HFFc6 (cell line): ENCODE measurements at places on chromosomes 12 and 14. TPM values are rescaled to one million over a fixed set of nuclear protein-coding genes. Genes with fewer than 3 reads are reported as not detected.

GRCh38 chr12:82857911-82858533 is 171.3 kb downstream of the TMTC2 start:
- no peak overlapping the region for H3K4me3 ChIP-seq
- no peak overlapping the region for H3K27ac ChIP-seq
- H3K27me3 ChIP-seq, result no peaks in the 10 kb centered on the region

GRCh38 chr12:44819884-44820283 is 56.2 kb downstream of the NELL2 start:
- H3K4me3 ChIP-seq, result no peak overlapping the region
- H3K27ac ChIP-seq, result no peak overlapping the region
- DNase-seq, result no peak
- H3K4me1 ChIP-seq, result no peaks in the 10 kb centered on the region
- H3K27me3 ChIP-seq, result peaks cover 3% of the 10 kb centered on the region; the same call in 1 of the 2 replicates

GRCh38 chr14:103135333-103136260 is 12.3 kb downstream of the TNFAIP2 start:
- H3K27ac ChIP-seq, result peak overlapping the region; percentile 96
- peaks cover 19% of the 10 kb centered on the region for H3K4me1 ChIP-seq
- H3K36me3 ChIP-seq, result peaks cover 20% of the 10 kb centered on the region
- no peaks in the 10 kb centered on the region; the same call in 1 of the 2 replicates for H3K27me3 ChIP-seq
- H3K4me3 ChIP-seq, result no peak overlapping the region

GRCh38 chr14:53501361-53502211 is 348.5 kb upstream of the DDHD1 start:
- H3K36me3 ChIP-seq, result peaks cover 12% of the 10 kb centered on the region; the same call in 1 of the 2 replicates
- DNase-seq, result peak; percentile 48
- peak overlapping the region; percentile 8 for H3K4me3 ChIP-seq
- H3K4me1 ChIP-seq, result peaks cover 26% of the 10 kb centered on the region
- peaks cover 1% of the 10 kb centered on the region; the same call in 1 of the 2 replicates for H3K27me3 ChIP-seq
- peak overlapping the region; percentile 34; the same call in 1 of the 2 replicates for H3K27ac ChIP-seq

DNA sequence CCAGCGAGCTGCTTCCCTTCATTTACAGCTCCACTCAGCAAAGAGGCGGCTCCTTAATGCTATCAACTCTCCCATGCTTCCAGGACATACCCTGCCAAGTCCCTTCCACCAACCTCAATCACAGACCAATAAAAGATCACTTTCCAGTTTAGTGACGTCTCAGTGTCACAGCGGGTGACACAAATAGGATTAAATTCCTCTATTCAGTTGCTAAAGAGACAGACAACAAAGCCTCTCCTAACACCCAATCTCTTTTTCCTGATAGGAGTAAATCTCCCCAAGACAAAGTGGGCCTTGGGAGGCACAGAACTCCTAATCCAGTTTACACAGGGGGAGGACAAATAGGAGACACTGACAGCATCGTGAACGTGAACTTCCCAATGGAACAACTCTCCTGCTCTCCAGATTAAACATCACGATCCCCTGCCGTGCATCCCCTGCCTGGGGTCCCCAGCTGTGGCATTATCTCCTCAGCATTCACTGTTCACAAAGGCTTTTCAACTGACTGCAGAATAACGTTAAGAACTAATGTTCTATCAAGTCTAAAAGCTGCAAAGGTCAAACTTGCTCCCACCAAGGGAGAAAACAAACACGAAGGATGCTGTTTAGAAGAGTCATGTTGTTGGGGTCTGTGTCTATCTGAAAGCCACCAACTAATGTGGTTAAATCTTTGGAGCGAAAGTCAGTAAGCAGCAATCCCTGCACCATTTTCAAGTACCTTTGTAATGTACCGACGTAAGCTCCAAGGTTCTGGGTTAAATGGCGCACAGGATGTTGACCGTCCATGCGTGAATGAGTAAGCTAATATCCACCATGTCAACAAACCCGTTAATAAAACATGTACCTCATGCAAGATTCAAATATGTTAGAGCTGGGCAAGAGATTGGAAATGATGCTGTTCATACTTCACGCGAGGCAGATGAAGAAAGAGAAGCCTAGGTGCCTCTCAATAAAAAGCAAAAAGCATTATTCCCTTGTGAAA is 31.5 kb downstream of the TMEM132D start:
- no peaks in the 10 kb centered on the region for H3K36me3 ChIP-seq
- H3K27ac ChIP-seq, result no peak overlapping the region
- H3K4me1 ChIP-seq, result no peaks in the 10 kb centered on the region
- H3K4me3 ChIP-seq, result no peak overlapping the region

GRCh38 chr12:4910502-4911315 is 1.0 kb downstream of the KCNA1 start:
- peaks cover 4% of the 10 kb centered on the region; the same call in 1 of the 2 replicates for H3K36me3 ChIP-seq
- no peak for DNase-seq
- peaks cover 43% of the 10 kb centered on the region for H3K27me3 ChIP-seq

- H3K4me1 ChIP-seq, result peaks cover 17% of the 10 kb centered on the region
- peaks cover 9% of the 10 kb centered on the region for H3K27me3 ChIP-seq
These were observed 45.0 kb downstream of the ARMH4 start for GRCh38 chr14:58107041-58107440.

DNA sequence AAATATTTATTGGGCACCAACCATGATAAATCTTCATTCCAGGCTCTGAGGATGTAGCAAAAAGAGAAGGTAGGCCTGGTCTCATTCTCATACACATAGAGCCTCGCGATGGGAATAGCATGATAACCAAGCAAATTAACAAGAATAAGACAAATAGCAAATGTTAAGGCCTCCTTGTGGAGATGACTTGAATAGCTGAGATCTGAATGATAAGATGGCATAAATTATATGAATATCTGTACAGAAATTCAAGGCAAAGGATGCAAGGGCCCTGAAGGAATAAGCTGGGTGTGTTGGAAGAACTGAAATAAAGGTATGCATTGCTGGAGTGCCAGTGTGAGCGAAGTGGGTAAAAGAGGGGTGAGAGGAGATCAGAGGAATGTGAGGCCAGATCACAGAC is 114.8 kb downstream of the ALX1 start:
- H3K27me3 ChIP-seq, result no peaks in the 10 kb centered on the region
- H3K4me1 ChIP-seq, result no peaks in the 10 kb centered on the region
- H3K27ac ChIP-seq, result no peak overlapping the region
- no peak overlapping the region for H3K4me3 ChIP-seq

- no peak for DNase-seq
- H3K4me3 ChIP-seq, result no peak overlapping the region
- no peaks in the 10 kb centered on the region for H3K36me3 ChIP-seq
- no peaks in the 10 kb centered on the region for H3K4me1 ChIP-seq
These were observed 939.5 kb downstream of the SLC16A7 start for GRCh38 chr12:60535363-60535762.

DNA sequence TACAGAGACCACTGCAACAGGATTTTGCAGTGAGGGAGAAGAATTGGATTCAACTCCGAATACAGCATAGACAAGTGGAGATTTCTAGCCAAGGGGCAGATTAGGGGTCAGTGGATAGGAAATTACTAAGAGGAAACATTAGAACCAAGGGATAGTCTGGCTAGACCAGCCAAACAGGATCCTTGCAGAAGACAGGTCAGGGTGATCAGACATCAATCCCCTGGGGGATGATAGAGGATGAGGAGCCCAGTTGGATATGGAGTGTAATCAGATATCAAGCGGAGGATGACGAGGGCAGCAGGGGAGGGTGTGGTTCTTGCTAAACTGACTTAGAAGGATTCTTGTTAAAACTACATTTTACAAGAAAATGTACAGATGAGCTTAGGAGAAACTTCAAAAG is 424.4 kb downstream of the DAD1 start:
- H3K36me3 ChIP-seq, result no peaks in the 10 kb centered on the region
- DNase-seq, result no peak
- peaks cover 3% of the 10 kb centered on the region; the same call in 1 of the 2 replicates for H3K27me3 ChIP-seq
- H3K4me1 ChIP-seq, result no peaks in the 10 kb centered on the region

CIDEB gene
- total RNA-seq, result 0.22 to 0.45 TPM in 2 of 3 replicates, not detected in the other

SLC6A15 gene
- not detected in 3 replicates for total RNA-seq

KCNH3 gene
- total RNA-seq, result 0.05 TPM in 1 of 3 replicates, not detected in the others

SLC8A3 gene
- total RNA-seq, result not detected in 3 replicates

OTOGL gene
- 0.11 to 0.32 TPM (median 0.27 TPM) in 3 replicates for total RNA-seq

RILPL2 gene
- 4.6 to 5.6 TPM (median 5.5 TPM) in 3 replicates for total RNA-seq

GNG2 gene
- total RNA-seq, result 2.4 and 3.2 TPM in 2 replicates

TEX22 gene
- total RNA-seq, result 0.34 to 0.57 TPM (median 0.48 TPM) in 3 replicates

OTUB2 gene
- 0.79 to 1.8 TPM (median 1.5 TPM) in 3 replicates for total RNA-seq

ARMH4 gene
- total RNA-seq, result 4.4 to 6.5 TPM (median 5.2 TPM) in 3 replicates
